ENCODE measurements at places on chromosomes 5 and 9.
A peak's percentile ranks its signal among the peaks of the same experiment; 100 is the strongest.

DNA sequence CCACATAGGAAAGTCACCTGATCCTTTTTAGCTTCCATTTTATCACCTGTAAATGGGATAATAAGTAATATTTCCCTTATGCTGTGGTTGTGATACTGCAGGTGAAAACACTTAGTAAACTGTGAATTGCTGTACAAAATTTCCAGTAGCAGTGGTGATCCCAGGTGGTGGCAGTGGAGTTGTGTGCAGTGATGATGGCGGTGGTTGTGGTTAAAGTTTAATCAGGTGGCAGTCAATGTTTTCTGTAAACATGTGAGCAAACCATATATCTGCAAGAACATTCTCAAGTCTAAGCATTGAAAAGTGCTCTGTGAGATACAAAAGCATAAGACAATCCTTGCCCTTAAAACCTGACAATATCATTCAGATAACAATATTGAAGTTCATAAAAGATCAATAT lies 480.2 kb downstream of the RASEF start:
- no peak for DNase-seq

GRCh38 chr5:147481376-147481775 lies 28.5 kb downstream of the DPYSL3 start:
- DNase-seq = peak; percentile 74

DNA sequence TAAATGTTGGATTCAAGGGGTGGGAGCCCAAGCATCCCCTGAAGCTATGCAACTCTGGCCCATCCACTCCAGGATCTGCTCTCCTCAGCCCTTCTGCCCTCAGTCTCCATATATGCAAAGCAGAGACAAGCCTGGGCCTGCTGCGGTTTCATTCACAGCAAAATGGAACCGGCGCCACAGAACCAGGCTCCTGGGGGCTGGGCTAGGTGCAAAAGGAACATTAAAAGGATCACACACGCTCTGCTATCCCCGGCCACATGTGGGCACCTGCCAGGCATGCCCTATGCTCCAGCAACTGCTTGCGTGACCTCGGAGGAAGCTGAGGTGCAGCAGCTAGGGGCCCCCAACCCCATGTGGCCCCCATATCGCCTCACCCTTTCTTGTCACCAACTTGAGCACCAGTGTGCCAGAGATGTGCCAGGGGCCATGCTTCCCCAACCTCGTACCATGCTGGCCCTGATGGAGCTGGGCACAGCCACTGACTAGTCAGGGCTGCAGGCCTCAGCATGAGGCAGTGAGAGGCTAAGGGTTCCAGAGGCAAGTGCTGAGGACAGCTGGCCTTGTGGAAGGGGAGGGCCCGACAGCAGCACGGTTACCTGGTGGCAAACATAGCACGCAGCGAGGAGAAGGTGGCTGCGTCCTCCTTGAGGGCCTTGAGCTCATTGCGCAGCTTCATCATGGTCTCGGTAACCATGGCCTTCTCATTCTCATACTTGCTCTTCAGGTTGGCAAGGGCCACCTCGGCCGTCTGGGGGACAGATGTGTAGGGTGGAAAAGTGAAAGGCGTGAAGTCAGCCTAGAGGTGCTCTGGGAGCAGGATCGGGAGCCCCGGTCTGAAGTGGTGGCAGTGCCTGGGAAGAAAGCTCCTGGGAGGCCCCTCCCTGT lies 47.2 kb downstream of the BICD2 start:
- no peak for DNase-seq

- DNase-seq = no peak
Measured at GRCh38 chr9:98765256-98765655, 31.1 kb downstream of the ANKS6 start.

DNA sequence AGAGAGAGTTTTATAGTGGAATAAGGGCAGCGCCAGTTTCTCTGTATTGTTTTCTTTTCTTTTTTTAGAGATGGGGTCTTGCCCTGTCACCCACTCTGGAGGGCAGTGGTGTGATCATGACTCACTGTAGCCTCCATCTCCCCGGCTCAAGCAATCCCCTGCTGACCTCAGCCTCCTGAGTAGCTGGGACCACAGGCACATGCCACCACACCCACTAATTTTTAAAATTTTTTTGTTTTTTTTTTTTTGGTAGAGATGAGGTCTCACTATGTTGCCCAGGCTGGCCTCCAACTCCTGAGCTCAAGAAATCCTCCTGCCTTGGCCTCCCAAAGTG lies 119.0 kb downstream of the PIK3R1 start:
- DNase-seq = no peak

GRCh38 chr9:134336228-134336627 lies 10.0 kb downstream of the RXRA start:
- no peak for DNase-seq

- no peak for DNase-seq
Measured at GRCh38 chr9:105191508-105192121, 52.8 kb upstream of the SLC44A1 start.

DNA sequence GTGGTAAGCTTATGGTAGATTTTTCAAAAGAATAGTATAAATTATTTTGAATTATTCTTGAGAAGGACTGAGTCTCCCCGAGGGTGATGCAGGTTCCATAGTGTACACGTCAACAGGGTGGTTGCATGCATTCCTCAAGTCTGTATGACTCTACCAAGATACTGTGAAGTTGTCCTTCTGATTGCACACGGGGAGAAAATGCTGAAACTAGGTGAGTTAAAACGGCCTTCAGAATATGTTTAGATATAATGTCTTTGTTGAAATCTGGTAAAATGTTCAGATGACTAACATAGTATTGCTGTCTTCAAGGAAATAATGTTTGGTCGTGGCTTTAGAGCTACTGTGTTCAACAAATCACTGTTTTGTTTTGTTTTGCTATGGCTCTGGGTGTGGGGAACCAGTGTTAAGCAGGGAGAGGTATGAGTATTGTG lies 22.4 kb upstream of the TNFAIP8 start:
- DNase-seq = no peak

- no peak for DNase-seq
Measured at GRCh38 chr9:15433661-15434060, 11.0 kb downstream of the SNAPC3 start.

DNA sequence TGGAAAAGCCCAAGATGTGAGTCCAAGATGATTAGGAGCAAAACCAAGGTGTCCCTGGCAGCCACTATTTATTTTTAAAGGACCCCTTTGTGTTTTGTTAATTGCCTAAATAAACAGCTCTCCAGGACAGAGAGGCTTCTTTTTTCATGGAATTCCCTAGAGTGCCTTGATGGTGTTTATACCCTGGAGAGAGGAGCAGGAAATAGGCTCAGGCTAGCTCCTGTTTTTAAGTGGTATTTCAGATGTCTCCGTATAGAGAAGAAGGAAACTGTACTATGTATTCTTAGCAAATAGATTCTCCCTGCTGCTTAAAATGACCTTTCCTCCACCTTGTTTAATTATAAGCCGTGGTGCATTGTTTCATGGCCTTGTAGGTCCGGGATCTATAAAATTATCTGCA lies 292.4 kb downstream of the CD180 start:
- DNase-seq = no peak

DNA sequence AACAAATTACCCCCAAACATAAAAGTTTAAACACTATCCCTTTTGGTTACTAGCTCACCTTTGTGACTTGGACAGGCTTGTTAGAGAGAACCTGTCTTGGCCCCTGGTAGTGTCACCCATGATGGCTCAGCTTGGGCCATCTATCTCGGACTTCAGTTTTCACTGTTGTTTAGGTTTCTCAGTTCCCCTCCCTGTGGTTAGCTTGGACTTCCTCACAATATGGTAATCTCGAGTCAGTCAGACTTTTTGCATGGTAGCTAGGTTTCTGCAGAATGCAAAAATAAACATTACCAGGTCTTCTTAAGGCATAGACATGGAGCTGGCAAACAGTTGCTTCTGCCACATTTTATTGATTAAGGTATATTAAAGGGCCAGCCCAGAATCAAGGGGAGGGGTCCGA lies 324.3 kb upstream of the RORB start:
- DNase-seq = no peak

DNA sequence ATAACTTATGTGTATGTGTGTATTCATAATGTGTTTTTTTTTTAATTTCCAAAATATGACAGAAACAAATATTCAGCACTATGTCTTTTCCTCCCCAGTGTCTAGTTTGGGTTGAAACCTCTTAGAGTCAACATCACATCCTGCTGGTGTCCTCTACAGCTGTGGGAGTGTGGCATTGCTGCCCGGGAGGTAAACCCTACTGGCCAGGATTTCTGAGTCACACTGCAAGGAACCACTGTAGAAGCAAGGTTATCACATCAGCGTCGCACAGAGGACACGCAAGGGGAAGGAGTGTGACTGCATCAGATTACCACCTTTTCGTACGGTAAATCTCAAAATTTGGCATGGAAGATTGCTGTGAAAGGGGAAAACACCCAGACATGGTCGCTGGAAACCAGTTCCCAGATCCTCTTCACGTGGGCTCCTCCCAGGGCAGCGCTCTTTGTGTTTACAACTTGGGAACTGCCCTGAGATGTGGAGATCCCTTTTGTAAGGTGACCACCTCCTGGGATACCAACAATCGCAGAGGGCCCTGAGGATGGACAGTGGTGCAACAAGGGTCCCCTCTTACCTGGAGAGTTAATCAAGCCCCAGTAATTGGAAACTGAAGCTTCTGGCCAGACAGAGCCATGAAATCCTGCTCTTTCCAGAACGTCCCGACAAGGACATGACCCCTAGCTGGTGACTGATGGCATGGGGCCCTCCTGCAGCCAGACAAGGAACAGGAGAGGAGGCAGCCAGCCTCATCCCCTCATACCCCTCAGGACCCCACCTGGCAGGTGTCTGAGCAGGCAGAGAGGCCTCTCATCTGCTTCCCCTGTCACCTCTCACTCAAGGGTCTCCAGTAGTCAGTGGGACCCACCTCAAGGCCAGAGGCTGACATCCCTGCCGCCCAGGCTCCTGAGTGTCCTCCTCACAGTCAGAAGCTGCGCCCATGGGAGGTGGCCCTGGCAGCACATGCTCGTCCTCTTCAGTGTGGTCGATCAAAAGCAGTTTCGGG lies 194.7 kb downstream of the MED10 start:
- no peak for DNase-seq

DNA sequence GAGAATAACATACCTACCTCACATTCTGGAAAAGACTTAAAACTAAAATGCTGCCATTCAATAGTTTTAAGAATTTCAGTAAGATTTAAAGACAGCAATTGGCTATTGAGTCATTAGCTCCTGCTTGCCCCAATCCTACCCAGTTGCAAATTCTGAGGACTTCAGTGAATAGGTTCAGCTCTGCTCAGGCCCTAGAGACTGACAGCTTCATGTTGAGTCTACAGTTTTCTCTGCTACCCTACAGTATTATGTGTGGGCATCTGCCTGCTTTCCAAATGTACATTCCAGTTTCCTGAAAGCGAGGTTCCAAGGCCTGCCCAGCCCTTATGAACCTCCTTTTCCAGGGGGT lies 61.5 kb downstream of the ARSB start:
- DNase-seq = no peak

DNA sequence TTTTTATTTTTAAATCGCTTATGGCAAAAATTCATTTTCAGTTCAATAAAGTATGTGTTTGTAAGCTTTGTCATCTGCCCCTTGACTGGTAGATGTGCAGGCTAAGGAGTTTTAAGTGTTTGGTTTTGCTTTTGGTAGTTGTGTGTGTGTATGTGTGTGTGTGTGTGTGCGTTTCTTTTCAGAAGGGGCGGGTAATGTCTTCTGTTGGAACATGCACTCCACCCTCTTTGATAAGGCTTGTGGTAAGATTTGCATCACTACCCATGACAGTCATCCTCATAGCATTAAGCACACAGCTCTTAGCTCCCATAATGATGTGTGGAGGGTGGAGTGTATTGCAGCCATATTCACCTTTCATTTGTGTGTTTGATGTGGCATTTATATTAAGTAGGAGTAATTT lies 92.1 kb upstream of the FSD1L start:
- DNase-seq = no peak

GRCh38 chr9:76454311-76454710 lies 4.7 kb upstream of the GCNT1 start:
- no peak for DNase-seq

DNA sequence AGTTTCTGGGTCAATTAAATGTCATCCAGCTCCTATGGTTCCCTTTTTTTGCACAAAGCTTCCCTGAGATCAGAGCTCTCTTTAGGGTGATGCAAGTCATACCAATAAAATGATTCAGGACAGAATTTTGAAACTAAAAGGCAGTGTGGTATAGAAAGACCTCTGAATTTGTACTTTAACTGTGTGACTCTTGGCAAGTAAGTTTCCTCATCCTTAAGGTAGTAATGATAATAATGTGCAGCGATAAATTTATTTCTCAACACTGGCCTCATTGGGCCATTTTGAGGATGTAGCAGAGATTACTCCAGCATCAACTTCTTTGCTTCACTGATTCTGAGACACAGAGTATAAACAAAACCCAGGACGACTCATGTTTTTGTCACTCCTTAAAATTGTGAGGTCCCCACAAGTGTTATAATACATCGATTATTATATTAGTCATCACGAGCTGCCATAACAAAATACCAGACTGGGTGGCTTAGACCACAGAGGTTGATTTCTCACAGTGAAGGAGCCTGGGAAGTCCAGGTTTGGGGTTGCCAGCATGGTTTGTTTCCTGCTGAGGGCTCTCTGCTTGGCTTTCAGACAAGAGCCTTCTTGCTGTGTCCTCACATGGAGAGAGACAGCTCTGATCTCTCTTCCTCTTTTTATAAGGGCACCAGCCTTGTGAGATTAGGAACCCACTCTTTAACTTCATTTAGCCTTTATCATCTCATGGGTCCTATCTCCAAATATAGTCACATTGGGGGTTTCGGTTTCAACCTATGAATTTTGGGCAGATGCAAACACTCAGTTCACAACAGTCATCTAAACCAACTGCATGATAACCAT lies 293.0 kb downstream of the ZNF608 start:
- peak; percentile 71 for DNase-seq

DNA sequence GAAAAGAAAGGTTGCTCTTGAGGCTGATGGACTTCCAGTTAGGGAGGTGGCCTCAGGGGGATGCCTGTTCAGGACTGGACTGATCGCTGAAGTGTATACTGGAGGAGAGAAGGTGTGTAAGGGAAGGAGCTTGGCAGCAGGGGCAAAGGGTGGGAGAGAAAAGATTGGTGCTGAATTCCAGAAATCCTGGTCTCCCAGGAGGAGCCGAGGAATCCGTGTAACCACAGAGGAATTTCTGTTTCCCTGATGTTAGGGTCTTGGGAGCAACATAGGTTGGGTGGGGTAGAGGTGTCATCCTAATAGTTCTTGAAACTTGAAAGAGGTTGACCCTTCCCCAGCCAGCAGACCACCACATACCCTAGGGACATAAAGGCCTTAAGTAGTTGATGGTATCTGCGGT lies 88.9 kb upstream of the PTPN3 start:
- no peak for DNase-seq
